ENCODE measurements at places on chromosomes 2 and 18.
A peak's percentile ranks its signal among the peaks of the same experiment; 100 is the strongest.

DNA sequence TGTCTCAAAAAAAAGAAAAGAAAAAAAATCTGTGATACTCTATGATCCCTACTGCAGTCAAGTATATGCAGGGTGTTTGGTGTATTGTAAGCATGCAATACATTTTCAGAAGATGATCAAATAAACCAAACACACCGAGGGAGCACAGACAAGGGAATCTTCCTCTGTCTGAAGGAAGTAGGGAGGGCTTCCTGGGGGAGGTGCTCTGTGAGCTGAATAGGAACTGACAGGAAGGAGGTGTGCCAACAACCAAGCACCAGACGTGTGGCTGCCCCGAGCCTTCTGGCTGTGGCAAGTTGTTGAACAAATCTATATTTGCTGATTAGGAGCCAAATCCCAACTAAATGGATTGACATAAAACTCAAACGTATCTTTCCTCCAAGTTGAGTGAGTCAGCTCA is 14.6 kb downstream of the THNSL2 start:
- DNase-seq: no peak

DNA sequence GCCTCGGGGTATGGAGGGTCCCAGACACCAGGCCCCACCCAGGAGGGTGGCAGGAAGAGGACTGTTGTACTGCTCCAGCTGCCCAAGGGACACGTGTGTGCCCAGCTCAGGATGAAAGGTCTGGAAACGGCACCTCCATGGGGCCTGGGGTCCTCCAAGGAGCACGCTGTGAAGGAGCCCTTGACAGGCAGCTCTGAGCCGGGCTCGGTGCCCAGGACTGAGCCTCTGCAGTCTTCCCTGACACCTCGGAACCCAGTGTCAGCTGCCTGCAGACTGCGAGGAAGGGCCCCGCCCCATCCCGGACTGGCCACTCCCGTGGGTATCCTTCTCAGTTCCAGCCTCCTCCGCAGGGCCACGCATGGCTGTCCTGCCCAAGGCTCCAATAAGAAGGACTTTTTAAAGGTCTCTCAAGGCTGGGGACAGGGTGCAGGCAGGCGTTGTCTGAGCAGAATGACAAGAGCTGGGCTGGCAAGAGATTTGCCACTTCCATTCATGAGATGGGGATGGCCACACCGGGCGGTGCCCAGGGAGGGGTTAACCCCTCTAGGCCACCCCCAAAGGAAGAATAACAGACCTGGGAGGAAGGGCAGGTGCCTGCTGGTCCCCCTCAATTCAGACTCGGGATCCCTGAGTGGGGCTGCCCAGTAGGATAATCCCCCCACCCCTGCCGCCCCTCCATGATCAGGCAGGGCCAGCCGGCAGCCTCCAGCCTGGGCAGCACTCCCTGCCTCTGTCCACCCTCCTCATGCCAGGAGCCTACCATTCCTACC is 8.9 kb downstream of the ECEL1 start:
- DNase-seq: no peak

GRCh38 chr2:69685321-69686048 is 41.9 kb upstream of the AAK1 start:
- peak; percentile 66 for DNase-seq

DNA sequence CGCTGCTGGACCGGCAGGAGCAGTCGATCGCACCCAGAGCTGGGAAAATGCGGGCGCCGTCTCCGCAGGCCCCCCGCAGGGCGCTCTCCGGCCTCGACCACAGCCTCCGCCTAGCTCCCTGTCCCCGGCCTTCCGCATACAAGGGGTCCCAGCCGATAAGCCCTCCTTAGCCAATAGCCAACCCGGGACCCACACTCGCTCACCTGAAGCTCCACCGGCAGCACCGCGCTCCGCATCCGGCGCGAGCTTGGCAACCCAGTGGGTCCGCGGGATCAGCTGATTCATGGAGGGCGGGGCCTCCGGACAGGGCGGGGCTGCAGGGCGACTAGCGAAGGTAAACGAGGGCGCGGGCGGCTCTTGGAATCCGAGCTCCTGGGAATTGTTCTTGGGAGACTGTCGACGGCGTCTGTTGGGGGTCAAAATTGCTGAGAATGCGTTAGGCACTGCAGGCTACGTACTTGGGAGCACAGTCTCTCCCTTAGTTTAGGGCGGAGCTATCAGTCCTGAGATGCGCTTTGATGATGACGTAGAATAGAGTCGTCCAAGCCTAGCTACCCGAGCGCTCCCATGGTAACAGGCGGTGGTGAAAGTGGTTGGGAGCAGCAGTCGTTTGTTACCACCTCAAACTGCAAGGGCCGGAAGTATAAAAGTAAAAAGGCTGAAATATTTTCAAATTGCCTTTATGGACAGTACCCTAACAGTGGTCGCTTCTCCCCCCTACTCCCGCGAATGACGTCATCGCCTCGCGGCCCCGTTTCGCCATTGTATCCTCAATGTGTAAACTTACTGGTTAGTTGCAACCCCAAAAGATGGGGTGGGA is at the start of gene ALS2:
TSS of gene ALS2 (minus strand) at position 260 of the 820 bp plus-strand sequence. CDS start 12,048 bp downstream, outside the sequence.
- peak; percentile 95 for DNase-seq

DNA sequence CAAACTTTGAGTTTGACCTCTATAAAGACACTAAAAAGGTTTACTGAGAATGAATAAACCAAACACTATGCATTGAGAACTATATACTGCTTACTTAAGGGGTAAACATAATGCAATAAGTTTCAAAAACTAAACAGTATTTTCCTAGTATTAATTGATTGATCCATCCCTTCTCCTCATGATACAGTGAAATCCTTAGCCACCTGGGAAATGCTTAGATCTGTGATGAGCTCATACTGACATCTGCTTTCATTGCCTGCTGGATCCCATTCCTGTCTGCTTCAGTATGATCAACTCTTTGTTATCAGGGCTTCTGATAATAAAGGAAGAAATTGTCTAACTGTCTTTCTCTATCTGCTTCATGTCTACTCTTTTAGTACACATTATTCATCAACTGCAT is 74.9 kb upstream of the UBE2E3 start:
- no peak for DNase-seq

Measured in activated CD4-positive, alpha-beta T cell treated with anti-CD3 and anti-CD28 coated beads for 48 hours (primary cell).